SJCRH30 (cell line): ENCODE measurements at places on chromosomes 4 and X.

GRCh38 chr4:1554246-1554875 lies 129.8 kb downstream of the FAM53A start:
- DNase-seq = no peak

DNA sequence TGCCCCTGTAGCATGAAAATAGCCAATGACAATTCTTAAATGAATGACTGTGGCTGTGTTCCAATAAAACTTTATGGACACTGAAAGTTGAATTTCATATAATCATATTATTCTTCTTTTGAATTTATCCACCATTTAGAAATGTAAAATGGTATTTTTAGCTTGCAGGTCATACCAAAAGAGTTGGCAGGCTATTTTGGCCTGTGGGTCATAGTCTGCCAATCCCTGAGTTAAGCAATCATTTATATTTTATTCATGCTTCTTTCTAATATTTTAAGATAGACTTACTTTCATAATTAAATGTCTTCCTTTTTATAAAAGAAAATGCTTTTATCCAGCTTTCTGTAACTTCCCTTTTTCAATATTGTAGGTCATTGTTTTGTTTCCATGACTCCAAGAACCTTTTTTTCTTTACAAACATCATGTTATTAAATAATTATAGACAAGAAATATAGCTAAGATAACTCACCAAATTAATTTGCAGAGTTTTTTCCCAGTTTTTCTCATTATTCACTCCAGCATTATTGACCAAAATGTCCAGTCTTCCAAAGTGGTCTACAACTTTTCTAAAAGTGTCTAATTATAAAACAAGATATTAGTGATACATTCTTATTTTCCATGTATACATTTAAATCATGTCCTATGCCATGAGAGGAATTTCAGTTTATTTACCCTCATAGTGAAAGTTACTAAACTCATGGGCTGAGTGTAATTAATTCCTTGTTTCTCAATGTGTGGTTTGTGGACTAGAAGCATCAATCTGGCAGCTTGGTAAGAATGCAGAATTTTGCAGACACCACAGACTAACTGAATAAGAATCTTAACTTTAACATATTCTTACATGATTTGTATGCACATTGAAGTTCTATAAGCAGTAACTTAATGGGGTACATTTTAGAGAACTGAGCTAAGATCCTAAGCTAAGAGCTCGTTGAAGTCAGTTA lies 4.5 kb downstream of the HPGD start:
- DNase-seq = no peak

- DNase-seq = no peak
These were observed 16.2 kb downstream of the ANAPC10 start for GRCh38 chr4:145081756-145082155.

DNA sequence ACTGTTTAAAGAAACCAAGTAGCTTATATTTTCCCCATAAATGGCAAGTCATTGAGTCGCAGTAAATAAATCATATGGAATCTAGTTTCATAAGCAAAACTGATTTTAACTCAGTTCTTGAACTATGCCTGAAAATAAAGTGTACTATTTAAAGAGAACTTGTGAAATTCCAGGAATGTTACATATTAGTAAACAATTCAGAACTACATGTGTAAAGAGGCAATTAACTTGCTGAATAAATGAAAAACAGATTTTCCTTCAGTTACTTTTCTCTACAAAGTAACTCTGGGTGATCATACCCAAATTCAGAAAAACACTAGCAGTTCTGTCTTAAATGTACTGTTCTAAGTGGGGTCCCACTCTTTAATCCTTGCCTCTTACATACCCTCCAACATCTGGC lies 236.1 kb upstream of the EDNRA start:
- DNase-seq = no peak

GRCh38 chr4:83618431-83618830 lies 82.5 kb downstream of the GPAT3 start:
- no peak for DNase-seq

- no peak for DNase-seq
These were observed 365.9 kb downstream of the CXXC4 start for GRCh38 chr4:104128850-104129213.

- DNase-seq = no peak
These were observed 922.0 kb downstream of the NLGN4X start for GRCh38 chrX:5306654-5307121.

GRCh38 chr4:187541666-187542065 lies 453.9 kb upstream of the ZFP42 start:
- no peak for DNase-seq

DNA sequence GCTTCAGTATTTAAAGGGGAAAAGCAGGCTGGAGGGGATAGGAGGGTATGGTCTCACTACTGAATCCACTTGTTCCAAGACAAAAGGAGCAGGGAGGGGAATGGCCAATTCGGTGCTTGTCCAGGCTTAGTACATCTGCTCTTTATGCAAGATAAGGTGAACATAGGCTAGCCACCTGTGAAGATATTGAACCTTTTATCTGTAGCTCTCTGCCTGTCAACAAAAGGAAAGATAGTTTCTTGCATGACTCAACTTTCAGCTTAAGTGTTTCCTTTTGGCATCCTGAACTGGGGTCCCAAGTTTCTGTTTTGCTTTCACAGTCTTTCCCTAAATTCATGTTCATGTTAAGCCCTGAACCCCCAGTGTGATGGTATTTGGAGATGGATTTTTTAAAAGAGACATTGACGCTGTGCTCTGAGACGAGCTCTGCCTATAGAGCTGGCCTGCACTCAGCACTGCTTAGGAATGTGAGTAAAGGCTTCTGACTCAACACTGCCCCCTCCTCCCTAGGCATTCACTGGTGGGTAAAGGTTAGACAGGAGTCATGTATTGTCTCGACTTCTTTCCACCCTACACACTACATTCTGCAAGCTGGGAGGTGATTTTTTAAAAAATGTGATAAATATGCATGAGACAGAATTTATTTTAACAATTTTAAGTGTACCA lies 28.2 kb downstream of the FAM149A start:
- DNase-seq = peak; percentile 2
